ENCODE measurements at places on chromosomes 16 and 17.

- DNase-seq = no peak
Measured at GRCh38 chr17:59365383-59365981, 34.0 kb downstream of the YPEL2 start.

GRCh38 chr16:64754279-64754678 is 367.6 kb downstream of the CDH11 start:
- DNase-seq = no peak

- no peak for DNase-seq
Measured at GRCh38 chr17:47693731-47694580, at the start of gene TBKBP1. Gene TBKBP1, plus strand, starts transcription at chr17:47694161. Its CDS starts 1,952 bp downstream, at chr17:47696113.

GRCh38 chr16:66440970-66441369 is 13.9 kb downstream of the BEAN1 start:
- no peak for DNase-seq

- DNase-seq = no peak
Measured at GRCh38 chr17:6701719-6702118, 11.4 kb downstream of the SLC13A5 start.

- DNase-seq = no peak
Measured at GRCh38 chr16:72128701-72129100, 35.1 kb downstream of the DHX38 start.

- DNase-seq = no peak
Measured at GRCh38 chr17:59420901-59421300, 89.4 kb downstream of the YPEL2 start.

- no peak for DNase-seq
Measured at GRCh38 chr17:32370426-32370825, 20.5 kb downstream of the ZNF207 start.

DNA sequence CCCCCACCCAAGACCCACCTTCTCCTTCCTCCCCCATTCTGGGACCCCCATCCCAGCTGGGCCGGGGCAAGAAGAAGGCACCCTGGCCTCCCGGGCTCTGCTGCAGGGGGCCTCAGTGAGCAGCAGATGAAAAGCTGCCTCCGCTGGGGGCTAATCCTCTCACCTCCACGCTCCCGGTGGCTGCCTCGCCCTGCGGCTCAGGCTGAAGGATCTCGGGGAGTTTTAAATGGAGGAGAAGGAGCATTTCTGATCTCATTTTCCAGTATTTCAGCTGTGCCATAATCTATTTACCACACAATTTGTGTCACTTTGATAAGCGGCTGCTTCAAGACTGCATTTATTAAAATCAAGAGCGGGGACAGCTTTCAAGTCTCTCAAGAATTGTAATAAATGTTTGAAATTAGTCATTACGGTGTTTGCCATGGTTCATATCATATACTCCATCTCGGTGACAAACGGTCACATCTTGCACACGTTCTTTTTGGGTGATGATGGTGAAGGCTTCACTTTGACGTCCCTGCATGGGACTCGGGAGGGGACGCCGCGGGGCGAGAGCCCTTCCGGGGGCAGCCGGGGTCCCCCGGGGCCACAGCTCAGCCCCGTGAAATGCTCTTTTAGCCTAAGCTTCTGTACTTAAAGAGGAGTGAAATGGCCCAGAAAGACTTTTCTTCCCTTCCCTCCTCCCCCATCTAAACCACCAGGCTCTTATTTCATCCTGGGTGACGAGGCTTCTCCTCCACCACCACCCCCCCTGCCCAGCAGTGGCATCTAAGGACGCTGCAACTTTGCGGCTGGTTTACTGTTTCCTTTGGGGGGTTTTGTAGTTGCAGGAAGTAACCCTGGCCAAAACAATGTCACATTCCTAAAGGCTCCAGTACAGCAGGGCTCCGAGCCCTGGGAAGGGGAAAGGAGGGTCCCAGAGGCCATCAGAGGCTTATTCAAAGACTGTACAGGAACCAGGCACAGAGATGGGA is 313.1 kb upstream of the TNRC6C start:
- peak; percentile 8 for DNase-seq
